CD4-positive, alpha-beta T cell treated with Interleukin-6 at 100 ng/mL for 8 hours (primary cell): ENCODE measurements at places on chromosomes 7 and 10.

DNA sequence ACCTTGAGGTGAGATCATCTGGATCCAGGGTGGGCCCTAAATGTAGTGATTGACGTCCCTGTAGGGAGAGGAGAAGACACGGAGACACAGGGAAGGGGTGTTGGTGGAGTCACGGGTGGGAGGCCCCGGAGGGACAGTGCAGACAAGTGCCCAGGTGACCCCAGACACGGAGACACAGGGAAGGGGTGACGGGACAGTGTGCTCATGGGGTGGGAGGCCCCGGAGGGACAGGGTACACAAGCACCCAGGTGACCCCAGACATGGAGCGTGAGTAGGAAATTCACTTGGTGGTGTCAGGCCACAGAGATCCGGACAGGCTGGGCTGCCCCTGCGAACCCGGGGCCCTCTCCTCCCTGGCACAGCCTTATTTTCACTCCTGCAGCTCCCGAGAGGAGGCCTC lies 176.9 kb downstream of the PTPRN2 start:
- no peak for DNase-seq

- DNase-seq = no peak
Measured at GRCh38 chr10:3231951-3232730, 59.6 kb upstream of the PITRM1 start.

- DNase-seq = peak; percentile 59
Measured at GRCh38 chr7:36487756-36488336, 98.2 kb downstream of the ANLN start.

GRCh38 chr7:81449105-81449504 lies 320.7 kb downstream of the HGF start:
- no peak for DNase-seq

GRCh38 chr10:14407567-14407966 lies 76.8 kb upstream of the FRMD4A start:
- DNase-seq = no peak

DNA sequence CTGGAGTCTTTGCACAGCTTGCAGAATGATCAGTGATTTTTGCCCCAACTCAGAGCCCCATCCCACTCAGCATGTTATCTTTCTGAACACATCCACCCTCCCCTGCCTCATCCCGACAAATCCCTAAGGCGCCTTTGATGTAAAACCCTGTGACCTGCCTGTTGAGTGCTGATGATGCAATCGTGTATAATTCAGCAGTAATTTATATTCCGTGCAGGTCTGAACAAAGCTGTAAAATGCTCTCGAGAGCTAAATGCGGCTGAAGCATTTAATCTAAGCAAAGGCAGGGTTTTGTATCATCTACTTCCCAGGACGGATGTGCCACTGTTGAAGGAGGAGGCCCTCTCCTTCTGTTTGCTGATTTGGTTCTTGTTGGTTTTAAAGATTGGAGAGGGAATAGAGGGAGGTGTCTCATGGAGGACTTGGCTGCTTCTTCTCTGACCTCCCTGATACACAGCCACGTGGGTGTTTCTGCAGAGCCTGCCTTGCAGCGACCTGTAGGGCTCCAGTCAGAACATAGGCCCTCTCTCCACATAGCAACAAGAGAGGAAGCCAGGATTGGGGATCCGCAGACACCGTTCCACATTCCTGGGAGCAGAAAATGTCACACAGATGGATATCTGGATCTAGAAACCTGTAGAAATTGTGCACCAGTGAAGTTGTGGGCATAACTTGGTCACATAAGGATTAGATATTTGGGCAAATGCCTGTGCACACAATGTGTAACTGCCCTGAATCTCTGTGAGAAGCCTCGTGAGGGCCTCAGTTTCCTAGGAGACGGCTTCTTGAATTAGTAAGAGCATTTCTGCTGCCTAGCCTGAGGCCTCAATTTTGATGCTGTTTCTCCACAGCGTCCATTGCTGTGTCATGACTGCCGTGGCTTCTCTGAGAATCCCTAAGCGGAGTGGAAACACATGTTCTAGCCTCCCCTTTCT lies 90.2 kb upstream of the AGK start:
- no peak for DNase-seq

DNA sequence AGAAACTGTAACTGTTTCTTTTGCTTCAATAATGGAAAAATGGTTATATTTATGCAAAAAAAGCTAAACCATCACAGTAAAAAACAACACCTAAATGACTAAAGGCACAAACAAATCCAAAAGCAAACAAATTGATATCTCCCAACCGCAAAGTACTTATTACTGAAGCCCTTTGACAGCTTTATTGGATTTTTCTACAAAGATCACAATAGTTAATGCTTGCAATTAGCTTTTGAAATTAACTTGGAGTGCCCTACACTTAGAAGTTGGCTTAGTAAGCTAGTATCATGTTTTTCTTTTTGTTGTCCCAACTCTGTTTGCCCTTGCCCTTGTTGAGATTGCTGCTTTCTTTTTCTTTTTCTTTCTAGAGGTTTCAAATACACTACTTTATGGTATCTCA lies 257.5 kb downstream of the INHBA start:
- DNase-seq = no peak

- no peak for DNase-seq
Measured at GRCh38 chr7:142871260-142872105, 14.1 kb downstream of the TRPV6 start.

DNA sequence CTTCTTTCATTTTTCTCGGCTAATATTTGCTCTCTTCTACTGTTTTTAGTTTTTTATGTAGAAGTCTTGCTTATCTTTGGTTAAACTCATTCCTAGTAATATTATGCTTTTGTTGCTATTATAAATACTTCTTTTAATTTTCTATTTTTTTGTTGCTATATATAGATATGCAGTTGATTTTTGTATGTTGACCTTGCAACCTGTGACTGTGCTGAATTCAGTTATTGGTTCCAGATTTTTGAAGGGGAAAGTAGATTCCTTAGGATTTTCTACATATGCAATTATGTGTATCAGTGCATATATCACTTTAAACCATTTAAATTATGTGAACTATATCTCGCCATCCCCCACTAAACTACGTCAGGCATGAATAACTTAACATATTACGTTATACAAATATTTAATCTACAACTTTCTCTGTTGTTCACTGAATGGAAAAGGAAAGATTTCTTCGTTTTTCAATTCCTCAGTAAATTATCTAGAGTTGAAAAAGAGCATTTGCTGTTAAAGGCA lies 71.5 kb downstream of the IDE start:
- DNase-seq = no peak

GRCh38 chr10:132578287-132578951 lies 40.8 kb downstream of the INPP5A start:
- DNase-seq = no peak

- peak; percentile 83 for DNase-seq
Measured at GRCh38 chr10:33117816-33118215, 159.8 kb upstream of the ITGB1 start.

- DNase-seq = no peak
Measured at GRCh38 chr10:76119515-76119914, 688.1 kb downstream of the LRMDA start.

- no peak for DNase-seq
Measured at GRCh38 chr7:142645777-142646176, 103.5 kb upstream of the PRSS1 start.

DNA sequence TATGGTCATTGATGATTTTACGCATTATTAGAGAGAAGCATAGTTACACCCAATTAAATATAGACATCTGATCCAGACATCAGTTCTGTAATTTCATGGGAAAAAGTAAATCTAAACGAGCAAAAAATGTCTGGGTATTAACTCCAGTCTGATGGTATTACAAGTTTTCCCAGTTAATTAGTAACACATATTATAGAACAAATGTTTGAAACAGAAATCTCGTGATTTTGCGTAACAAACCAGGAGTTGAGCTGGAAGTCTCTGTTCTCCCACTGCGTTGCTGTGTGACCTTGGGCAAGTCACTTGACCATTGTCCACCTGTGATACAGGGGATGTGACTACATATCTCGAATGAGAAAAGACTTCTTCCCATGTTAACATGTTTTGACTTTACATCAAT lies 43.3 kb downstream of the RBM20 start:
- no peak for DNase-seq

DNA sequence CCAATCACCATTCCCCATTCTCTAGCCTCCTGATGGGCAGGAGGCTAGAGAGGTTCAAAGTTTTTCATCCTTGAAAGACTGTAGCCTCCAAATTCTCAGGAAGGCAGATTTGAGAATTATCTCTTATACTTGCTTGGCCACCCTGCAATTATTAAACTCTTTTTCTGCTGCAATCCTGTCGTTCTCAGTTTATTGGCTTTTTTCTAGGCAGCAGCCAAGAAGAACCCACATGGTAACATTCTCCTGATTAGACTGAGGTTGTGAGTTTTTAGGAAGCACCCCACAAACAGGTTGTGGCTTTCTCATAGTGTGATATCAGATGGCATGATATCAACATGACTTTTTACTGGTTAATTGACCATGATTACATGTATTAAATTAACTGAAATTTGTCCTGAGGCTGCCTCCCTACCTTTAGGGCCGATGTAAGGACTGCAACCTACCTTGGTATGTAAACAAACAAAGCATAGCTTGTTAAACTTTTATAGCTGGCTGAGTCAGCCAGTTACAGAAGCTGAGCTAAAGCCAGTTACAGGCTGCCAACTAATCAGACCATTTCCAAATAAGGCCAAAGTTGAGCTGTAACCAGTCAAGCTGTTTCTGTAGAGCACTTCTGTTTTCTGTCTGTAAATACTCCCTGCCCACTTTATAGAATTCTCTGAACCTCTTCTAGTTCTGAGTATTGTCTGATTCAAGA lies 3.2 kb upstream of the ZNF248 start:
- DNase-seq = no peak

GRCh38 chr10:525565-526315 lies 163.7 kb downstream of the DIP2C start:
- DNase-seq = no peak

DNA sequence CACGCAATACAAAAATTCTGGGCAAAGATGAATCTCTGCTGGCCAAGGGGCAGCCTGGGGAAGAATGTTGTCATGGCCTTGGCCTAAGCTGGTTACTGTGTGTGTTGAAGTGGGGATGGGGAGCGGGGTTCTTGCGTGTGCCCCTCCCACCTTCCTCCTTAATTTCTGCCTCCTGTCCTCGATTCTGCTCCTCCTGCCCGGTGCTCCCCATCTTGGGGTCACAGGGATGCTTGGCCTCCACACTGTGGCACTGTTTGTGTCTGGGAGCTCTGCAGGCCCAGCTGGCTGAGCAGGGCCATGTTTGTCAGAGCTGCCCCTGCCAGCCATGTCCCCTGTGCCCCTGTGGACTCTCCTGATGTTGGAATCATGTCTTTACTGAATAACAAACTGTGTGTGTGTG lies 37.1 kb downstream of the RPS24 start:
- no peak for DNase-seq

- no peak for DNase-seq
Measured at GRCh38 chr7:81577642-81578340, 192.1 kb downstream of the HGF start.

GRCh38 chr7:16300361-16300895 lies 120.9 kb downstream of the CRPPA start:
- no peak for DNase-seq

GRCh38 chr10:34635111-34635510 lies 180.0 kb downstream of the PARD3 start:
- DNase-seq = no peak

DNA sequence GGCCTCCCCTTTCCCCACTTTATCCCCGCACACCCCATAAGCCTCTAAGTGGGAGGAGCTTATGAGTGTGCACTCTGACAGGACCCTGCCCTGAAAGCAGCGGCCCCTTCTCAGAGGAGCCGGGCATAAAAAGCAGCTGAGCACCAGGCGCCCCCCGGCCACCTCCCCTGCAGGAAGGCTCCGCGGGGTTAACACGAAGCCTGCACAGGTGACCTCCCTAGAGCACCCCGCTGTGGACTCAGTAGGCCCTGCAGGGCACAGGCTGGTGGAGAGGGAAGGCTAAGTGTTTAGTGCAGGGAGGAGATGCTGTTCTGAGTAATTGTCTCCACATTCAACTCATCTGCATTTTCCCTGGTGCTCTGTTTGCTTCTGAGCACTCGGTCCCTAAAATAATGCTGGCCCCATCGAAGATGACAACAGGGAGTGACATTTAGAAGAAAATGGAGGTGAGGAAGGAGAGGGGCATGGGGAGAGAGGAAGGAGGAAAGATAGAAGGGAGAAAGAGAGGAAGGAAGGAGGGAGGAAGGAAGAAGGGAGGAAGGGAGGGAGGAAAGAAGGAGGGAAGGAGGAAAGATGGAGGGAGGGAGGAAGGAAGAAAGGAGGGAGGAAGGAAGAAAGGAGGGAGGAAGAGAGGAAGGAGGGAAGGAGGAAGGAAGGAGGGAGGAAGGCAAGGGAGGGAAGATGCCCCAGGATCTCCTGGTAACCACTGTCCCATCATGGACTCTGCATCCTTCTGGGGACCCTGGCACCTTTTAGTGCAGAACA lies 25.4 kb upstream of the CNPY1 start:
- DNase-seq = no peak

- no peak for DNase-seq
Measured at GRCh38 chr7:29810813-29811482, 4.6 kb downstream of the WIPF3 start.

DNA sequence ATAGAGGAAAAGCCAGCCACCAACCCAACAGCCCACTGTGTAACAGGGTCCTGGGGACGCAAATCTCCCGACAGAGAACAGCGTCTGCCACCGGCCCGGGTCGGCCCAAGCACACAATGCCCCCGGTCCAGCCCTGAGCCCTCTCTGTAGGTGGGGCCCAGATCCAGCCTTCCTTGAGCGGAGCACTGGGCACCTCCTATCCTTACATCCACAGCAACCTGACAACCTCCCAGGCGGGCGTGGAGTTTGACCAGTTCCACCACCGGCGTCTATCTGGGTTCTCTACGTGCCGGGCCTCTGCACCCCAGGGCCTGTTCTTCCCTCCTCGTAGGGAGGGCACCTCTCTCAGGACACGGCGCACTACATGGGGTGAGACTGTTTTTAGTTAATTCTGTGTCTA lies 109.0 kb downstream of the CYTH3 start:
- no peak for DNase-seq

- no peak for DNase-seq
Measured at GRCh38 chr10:4129866-4130477, 345.0 kb upstream of the KLF6 start.

GRCh38 chr10:45627412-45628048 lies 45.0 kb downstream of the ZFAND4 start:
- no peak for DNase-seq

GRCh38 chr10:6039711-6040110 lies 22.5 kb downstream of the IL2RA start:
- no peak for DNase-seq

- DNase-seq = no peak
Measured at GRCh38 chr7:16293669-16294425, 127.5 kb downstream of the CRPPA start.

DNA sequence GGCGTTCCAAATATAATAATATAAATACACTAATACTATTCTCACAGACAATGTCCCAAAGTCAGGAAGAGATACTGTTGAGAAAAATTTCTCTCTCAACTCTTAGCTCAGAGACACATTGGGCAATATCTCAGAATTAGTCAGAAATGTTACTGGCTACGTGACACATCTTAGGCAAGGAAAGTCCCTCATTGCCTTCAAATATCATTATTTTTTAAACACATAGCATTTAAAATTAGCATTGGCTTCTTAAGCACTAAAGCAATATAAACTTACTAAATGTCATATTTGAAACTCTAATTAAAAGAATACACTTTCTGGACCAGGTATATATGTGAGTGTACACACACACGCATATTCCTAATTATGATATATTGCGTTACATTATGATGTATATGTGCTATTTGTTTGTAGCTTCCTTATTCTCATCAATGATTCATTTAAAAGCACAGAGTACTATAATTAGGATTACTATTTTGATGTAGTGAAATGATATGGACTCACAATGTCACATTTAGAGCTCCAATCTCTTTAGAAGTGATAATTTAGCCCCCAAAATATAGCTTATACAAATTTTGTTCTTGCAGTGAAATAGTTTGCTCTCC lies 255.8 kb downstream of the TWIST1 start:
- no peak for DNase-seq

- DNase-seq = no peak
Measured at GRCh38 chr10:114634609-114634979, 23.5 kb downstream of the ABLIM1 start.
